ENCODE measurements at places on chromosomes 7 and 10.

DNA sequence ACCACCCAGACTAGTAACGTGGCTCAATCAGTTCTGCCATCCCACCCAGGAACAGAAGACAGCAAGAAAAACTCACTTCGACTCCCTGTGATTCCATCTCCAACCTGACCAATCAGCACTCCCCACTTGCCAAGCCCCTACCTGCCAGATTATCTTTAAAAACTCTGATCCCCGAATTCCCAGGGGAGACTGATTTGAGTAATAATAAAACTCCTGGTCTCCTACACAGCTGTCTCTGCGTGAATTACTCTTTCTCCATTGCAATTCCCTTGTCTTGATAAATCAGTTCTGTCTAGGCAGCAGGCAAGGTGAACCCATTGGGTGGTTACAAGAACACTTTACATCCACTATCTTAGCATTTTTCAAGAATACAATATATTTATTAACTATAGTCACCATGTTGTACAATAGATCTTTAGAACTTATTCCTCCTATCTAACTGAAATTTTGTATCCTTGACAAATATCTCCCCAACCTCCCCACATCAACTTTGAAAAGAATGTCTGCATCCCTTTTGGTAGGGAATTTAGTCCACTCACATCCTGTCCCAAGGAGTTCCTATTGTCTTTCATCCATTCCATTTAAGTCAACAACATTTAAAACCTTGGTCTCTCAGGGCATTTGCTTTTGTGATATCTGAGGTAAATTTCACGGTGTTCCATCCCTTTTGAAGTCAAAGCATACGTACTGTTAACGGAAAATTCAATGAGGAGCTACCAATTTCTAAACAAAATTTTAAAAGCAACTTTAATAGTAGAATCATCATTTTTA lies 163.7 kb downstream of the MACC1 start:
- H3K4me1 ChIP-seq, result peaks cover 3% of the 10 kb centered on the region
- H3K27ac ChIP-seq, result no peak overlapping the region
- H3K27me3 ChIP-seq, result no peaks in the 10 kb centered on the region
- DNase-seq, result no peak

- H3K4me1 ChIP-seq, result peaks cover 16% of the 10 kb centered on the region
- H3K27me3 ChIP-seq, result no peaks in the 10 kb centered on the region
- no peak overlapping the region for H3K4me3 ChIP-seq
- no peak for DNase-seq
Observed at GRCh38 chr7:7908622-7909145, 59.9 kb upstream of the GLCCI1 start.

DNA sequence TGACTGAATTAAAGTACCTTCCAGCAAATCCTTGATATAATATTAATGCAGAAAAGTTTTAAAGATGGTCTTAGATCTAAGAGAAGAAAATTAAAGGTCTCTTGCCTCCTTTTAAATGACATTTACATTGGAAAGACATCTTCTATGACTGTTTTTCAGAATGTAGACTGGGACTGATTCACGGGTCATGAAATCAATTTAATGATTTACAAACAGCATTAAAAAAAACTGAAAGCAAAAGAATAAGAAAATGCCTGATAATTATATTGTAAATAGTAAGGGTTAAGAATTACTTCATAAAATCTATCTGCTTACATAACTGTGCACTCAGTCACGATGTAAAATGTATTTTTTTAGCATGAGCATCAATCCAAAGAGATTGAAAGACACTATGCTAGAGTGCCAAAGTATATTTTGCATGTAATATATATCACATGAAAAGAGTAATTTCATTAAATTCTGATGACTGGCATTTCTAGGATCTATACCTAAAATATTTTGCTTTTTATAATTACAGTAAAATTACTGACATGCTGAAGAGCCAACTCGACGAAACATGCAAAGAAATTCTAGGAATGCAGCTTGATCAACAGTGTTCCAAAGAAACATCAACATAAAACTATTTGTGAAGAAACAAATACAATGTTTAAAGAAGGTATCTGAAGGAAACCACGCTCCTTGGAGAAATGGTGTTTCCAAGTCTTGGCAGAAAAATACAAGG lies 35.1 kb downstream of the RTKN2 start:
- H3K4me1 ChIP-seq, result peaks cover 2% of the 10 kb centered on the region
- no peak overlapping the region for H3K27ac ChIP-seq
- no peak overlapping the region for H3K4me3 ChIP-seq

DNA sequence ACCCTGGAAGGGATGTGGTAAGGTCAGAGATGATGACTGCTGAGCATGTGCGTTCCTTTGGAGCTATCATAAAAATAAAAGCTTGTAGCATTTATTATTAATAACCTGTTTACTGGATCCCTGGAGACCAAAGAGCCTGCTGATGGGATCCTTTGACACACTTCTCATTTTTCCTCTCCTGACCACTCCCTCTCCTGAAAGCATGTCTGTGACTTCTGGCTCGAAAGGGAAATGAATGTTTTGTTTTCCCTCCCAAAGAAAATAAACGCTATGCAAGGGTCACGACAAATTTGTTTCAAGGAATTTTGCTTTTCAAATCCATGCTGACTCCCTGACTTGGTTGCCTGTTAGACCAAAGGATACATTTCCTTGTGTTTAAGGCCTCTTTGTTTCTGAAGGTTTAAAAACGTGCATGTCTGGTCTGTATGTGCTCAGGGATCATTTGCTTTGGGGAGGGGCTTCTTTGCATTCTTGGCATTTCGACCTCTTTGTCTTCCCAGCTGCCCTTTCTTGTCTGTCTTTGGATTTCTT lies 185.1 kb upstream of the AGK start:
- no peaks in the 10 kb centered on the region for H3K4me1 ChIP-seq
- H3K36me3 ChIP-seq, result no peaks in the 10 kb centered on the region
- no peak for DNase-seq
- no peaks in the 10 kb centered on the region for H3K27me3 ChIP-seq
- no peak overlapping the region for H3K27ac ChIP-seq

DNA sequence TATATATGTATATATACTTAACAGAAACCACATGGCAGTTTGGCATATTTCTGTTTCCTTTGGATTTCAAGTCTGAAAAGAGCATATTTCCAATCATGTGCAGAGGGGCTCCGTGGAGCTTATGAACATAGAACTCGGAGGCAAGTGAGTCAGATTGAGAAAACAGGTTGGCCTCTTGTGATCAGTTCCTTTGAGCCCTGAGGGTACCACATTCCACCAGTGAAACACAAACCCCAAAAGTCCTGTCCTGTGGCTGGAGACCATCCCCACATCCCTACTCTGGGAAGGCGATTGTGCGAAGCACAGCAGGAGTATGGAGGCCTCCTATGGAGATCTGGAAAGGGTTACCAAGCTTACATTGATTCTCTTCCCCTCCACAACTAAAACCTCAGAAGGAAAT lies 196.7 kb upstream of the TMEM72 start:
- no peaks in the 10 kb centered on the region for H3K36me3 ChIP-seq
- no peak for DNase-seq
- no peaks in the 10 kb centered on the region for H3K4me1 ChIP-seq
- peaks cover 30% of the 10 kb centered on the region for H3K27me3 ChIP-seq
- no peak overlapping the region for H3K27ac ChIP-seq

- no peaks in the 10 kb centered on the region for H3K27me3 ChIP-seq
- DNase-seq, result no peak
- peak overlapping the region; percentile 92 for H3K27ac ChIP-seq
- no peaks in the 10 kb centered on the region for H3K36me3 ChIP-seq
- peak overlapping the region; percentile 75 for H3K4me3 ChIP-seq
- peaks cover 71% of the 10 kb centered on the region for H3K4me1 ChIP-seq
Observed at GRCh38 chr10:110459600-110459999, 38.1 kb upstream of the DUSP5 start.

GRCh38 chr7:64313740-64314491 lies at the start of gene ZNF736:
Gene ZNF736 (plus strand): TSS chr7:64313961. CDS start chr7:64314151, 190 bp downstream.
- peak within 1 kb of the TSS; percentile 100 for H3K27ac ChIP-seq
- H3K27me3 ChIP-seq, result no peaks in the 10 kb centered on the region
- H3K4me1 ChIP-seq, result peaks cover 15% of the 10 kb centered on the region
- peaks cover 9% of the 10 kb centered on the region for H3K36me3 ChIP-seq
- peak; percentile 86 for DNase-seq

- H3K27me3 ChIP-seq, result peaks cover 6% of the 10 kb centered on the region
- DNase-seq, result no peak
- H3K4me1 ChIP-seq, result no peaks in the 10 kb centered on the region
- no peaks in the 10 kb centered on the region for H3K36me3 ChIP-seq
- H3K4me3 ChIP-seq, result no peak overlapping the region
Observed at GRCh38 chr7:21142081-21142480, 285.8 kb upstream of the SP4 start.

GRCh38 chr7:85714043-85714578 lies 527.3 kb upstream of the SEMA3D start:
- no peak overlapping the region for H3K4me3 ChIP-seq
- no peaks in the 10 kb centered on the region for H3K36me3 ChIP-seq
- H3K27ac ChIP-seq, result no peak overlapping the region

GRCh38 chr10:102281102-102281487 lies 35.8 kb downstream of the GBF1 start:
- H3K27ac ChIP-seq, result peak overlapping the region; percentile 68
- H3K36me3 ChIP-seq, result peaks cover 8% of the 10 kb centered on the region
- H3K27me3 ChIP-seq, result no peaks in the 10 kb centered on the region
- DNase-seq, result no peak
- H3K4me1 ChIP-seq, result peaks cover 55% of the 10 kb centered on the region
- no peak overlapping the region for H3K4me3 ChIP-seq

DNA sequence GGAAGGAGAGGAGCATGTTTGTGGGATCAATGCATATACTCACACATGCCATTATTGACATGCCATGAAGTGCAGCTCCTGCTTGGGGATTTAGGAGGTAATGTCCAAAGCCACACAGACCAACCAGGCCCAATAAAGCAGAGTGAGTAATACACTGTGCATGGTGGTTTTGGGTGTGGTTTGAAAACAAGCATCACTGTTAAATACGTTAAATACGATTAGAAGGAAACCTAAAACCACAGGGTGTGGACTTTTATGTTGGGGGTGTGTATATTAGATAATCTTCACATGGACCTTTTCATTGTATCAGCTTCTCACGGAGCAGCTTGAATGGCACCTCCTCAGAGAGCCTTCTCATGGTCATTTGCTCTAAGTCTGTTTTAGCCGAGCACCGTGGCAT lies 10.4 kb upstream of the EIF3A start:
- H3K27me3 ChIP-seq, result no peaks in the 10 kb centered on the region
- H3K27ac ChIP-seq, result no peak overlapping the region
- no peaks in the 10 kb centered on the region for H3K36me3 ChIP-seq
- peaks cover 18% of the 10 kb centered on the region for H3K4me1 ChIP-seq
- H3K4me3 ChIP-seq, result no peak overlapping the region

DNA sequence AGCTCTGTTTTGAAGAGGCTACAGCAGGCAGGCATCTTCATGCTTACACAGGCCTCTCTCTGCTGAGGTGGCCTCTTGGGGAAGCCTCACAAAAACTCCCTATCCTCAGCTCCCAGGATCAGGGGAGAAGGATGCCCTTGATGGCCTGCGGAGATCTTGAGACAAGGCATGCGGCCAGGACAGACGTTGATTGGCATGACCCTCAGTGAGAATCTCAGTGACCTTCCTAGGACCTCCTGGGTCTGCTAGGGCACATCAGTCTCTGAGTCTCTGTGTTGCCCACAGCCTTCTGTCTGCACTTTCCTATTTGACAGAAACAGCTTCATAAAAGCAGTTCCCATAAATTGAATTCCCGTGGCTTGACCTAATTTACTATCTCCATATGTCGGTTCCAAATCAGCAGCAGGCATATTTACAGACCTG lies 1005.8 kb upstream of the C7orf33 start:
- no peak overlapping the region for H3K4me3 ChIP-seq
- H3K27ac ChIP-seq, result no peak overlapping the region
- H3K4me1 ChIP-seq, result no peaks in the 10 kb centered on the region
- no peak for DNase-seq
- no peaks in the 10 kb centered on the region for H3K36me3 ChIP-seq

Data from stimulated activated naive B cell treated with anti-CD40 and anti-IgM and Interleukin-4, amounts not matched to agents 10 μg/mL and 1 μg/mL and 100 μg/mL, for 72 hours (primary cell).